Fibroblast of lung (primary cell): ENCODE measurements at places on chromosomes 4 and X.

- no peak for DNase-seq
These were observed 64.5 kb upstream of the H2AZ1 start for GRCh38 chr4:100014616-100015015.

- DNase-seq: no peak
These were observed 514.4 kb downstream of the RPA4 start for GRCh38 chrX:97398030-97398551.

- DNase-seq: peak; percentile 99
These were observed 45.1 kb downstream of the IGFBP7 start for GRCh38 chr4:57064811-57065711.

DNA sequence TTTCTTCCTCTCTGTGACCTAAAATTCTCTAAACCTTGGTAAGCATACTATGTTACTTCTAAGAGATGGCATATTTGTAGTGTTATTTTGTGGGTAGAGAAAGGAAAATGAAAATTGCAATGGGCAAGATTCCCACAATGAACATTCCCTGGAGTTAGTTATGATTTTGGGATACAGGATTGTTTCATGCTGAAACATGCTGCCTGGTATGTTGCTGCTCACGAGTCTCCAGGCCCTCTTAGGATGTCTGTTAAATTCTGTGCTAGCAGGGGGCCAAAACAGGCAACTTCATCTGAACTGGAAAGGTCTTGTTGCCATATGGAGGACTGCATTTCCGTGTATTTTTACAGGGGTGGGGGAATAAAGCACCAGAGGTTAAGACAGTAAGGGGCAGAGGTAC is 18.9 kb upstream of the MSMO1 start:
- DNase-seq: no peak

- no peak for DNase-seq
These were observed 178.7 kb downstream of the SH3KBP1 start for GRCh38 chrX:19708683-19709082.

GRCh38 chr4:175767150-175767549 is 44.9 kb downstream of the GPM6A start:
- no peak for DNase-seq

- no peak for DNase-seq
These were observed 79.1 kb downstream of the AMOT start for GRCh38 chrX:112761242-112762207.

- DNase-seq: peak; percentile 30
These were observed 118.4 kb upstream of the GPM6A start for GRCh38 chr4:175930471-175930870.

GRCh38 chr4:114677346-114677979 is 78.9 kb downstream of the UGT8 start:
- no peak for DNase-seq

GRCh38 chr4:48909697-48910096 is 3.1 kb upstream of the OCIAD2 start:
- peak; percentile 95 for DNase-seq

GRCh38 chrX:68650491-68650890 is 3.0 kb downstream of the STARD8 start:
- DNase-seq: no peak

- DNase-seq: peak; percentile 59
These were observed 28.4 kb downstream of the NPNT start for GRCh38 chr4:105923497-105924238.

DNA sequence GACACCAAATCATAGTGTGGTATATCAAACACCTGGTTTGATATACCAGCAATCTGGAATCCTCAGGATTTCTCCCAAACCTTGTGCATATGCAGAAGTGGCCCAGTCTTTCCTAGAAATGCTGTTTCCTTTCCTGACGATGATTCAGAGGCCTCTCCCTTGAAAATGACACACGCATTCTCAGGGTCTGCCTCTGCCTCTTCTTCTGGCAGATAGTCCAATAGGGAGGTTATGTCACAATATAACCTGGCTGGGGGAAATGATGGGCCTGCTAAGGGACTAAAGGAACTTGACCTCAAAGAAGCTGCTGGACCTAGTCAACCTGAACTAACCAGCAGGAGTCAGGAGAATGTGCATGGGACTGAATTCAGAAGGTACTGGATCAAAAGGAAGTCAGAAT is 435.2 kb downstream of the IDS start:
- DNase-seq: no peak

- DNase-seq: peak; percentile 81
These were observed 110.4 kb upstream of the EDNRA start for GRCh38 chr4:147370473-147370872.

- DNase-seq: no peak
These were observed 334.8 kb downstream of the TEX13C start for GRCh38 chrX:125654501-125654900.

DNA sequence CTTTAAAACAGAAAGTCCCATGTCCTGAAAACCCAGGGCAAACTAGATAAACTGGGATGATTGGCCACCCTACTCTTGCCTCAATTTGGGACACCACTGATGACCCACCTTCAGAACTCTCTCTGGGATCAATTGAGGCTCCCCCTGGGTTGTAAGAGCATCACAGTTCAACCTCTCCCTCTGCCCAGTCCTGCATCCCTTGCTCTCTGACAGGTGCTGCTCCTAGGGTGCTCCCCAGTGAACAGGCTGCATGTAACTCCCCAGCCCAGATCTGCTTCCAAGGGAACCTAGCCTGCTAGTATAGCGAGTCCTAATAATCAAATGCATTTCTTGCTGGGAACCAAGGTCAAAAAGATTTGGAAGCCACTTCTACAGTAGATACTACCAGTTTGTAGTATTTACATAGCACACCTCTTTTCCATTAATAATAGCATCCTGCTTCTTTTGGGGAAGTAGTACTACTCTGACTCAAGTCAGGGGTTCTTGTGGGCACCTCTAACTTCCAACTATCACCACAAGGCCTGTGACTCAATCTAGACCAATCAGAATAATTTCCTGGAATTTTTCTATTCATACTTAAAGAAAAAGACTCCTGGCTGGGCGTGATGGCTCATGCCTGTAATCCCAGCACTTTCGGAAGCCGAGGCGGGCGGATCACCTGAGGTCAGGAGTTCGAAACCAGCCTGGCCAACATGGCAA is 42.1 kb upstream of the SPINK2 start:
- DNase-seq: no peak

DNA sequence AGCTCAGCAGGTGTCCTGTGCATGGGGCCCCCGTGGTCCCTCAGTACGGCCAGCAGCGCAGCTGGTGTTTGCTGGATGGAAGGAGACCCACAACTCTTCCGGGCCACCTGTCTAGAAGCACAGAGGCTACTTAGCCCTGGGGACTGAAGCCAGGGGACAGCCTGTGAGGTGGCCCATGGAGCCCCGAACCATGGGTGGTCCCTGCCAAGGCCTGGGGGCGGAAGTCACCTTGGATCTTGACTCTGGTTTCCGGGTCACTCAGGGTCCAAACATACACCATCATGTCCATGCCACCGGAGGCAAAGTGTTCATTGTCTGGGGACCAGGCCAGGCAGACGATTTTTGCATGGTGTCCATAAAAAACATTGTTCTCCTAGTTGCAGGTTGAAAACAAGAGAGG is 39.5 kb downstream of the WDR1 start:
- DNase-seq: no peak

GRCh38 chr4:127362686-127363085 is 270.1 kb upstream of the INTU start:
- DNase-seq: no peak

- no peak for DNase-seq
These were observed 393.5 kb downstream of the KCNIP4 start for GRCh38 chr4:21555083-21555482.

- peak; percentile 62 for DNase-seq
These were observed 34.5 kb upstream of the RAB33B start for GRCh38 chr4:139419388-139419914.

DNA sequence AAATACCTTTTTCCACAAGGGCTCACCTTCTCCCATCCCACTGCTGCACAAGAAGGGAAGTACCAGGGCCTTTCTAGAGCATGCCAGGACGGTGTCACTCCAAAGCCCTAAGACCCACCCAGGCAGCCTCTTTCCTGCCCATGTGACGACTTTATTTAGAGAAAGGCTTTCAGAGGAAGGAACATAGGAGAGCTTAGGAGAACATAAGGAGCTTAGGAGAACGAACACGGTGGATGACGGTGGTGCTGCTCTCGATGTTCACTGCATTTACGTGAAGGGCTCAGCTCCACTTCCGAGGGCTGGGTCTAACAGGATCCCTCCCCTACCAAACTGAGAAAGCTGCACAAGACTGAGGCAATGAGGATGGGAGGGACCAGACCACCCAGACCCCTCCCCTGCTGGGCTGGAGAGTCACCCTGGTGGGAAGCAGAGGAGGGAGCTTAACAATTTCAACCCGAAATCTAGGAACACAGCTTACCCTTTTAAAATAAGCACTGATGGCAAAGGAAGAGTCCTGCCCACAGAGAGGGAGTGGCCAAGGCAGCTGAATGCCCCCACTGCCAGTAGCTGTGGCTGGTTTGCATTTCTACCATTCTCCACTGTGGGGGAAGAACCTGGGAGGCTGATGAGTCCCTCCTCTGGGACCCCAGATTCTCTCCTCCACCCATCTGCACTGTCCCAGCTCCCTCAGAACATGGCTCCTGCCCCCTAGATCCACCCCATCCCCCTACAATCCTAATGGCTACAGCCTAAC is 29.8 kb downstream of the ZFYVE28 start:
- peak; percentile 28 for DNase-seq

DNA sequence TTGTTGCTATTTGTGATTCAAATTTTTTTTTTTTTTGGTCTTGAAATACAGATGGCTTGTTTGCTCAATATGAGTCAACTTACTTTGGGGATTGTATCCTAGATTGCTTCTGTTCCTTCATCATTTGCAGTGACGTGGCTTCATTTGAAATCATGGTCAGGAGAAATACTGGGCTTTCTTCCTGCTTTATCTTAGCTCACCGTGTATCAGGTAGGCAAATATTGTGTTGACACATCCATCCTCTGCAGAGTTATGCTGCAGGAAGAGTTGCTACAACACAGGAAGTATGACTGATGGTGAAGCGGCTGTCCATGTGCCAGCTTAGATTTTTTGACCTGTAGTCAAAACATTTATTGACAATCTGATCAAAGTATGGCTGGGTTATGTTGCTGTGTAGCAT is 232.2 kb downstream of the C4orf33 start:
- no peak for DNase-seq

- DNase-seq: no peak
These were observed 53.6 kb downstream of the PABPC4L start for GRCh38 chr4:134147941-134148340.

DNA sequence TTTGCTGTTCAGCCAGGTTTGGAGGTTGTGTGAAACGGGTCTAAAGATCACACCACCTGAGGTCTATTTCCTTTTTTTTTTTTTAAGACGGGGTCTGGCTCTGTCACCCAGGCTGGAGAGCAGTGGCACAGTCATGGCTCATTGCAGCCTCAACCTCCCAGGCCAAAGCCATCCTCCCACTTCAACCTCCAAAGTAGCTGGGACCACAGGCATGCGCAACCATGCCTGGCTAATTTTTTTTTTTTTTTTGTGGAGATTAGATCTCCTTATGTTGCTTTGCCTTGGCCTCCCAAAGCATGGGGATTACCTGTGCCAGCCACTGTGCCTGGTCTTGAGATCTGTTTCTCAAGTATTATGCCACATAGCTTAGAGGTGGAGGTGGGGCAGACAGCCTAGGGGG is 49.2 kb upstream of the ELOVL6 start:
- no peak for DNase-seq

DNA sequence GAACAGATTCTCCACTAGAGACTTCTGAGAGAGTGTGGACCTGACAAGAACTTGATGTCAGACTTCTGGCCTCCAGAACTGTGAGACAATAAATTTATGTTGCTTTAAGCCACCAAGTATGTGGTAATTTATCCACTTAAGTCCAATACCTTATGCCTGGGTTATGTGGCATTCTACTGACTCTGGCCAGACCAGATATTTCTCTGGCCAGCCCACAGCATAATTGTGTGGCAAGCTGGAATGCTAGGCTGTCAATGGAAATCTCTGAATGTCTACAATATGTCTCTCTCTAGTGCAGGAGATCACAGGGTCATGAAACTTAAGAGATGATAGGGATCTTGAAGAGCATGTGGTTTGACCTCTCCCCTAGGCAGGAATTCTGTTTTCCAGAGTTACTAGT is 251.0 kb downstream of the ZNF674 start:
- DNase-seq: peak; percentile 82

DNA sequence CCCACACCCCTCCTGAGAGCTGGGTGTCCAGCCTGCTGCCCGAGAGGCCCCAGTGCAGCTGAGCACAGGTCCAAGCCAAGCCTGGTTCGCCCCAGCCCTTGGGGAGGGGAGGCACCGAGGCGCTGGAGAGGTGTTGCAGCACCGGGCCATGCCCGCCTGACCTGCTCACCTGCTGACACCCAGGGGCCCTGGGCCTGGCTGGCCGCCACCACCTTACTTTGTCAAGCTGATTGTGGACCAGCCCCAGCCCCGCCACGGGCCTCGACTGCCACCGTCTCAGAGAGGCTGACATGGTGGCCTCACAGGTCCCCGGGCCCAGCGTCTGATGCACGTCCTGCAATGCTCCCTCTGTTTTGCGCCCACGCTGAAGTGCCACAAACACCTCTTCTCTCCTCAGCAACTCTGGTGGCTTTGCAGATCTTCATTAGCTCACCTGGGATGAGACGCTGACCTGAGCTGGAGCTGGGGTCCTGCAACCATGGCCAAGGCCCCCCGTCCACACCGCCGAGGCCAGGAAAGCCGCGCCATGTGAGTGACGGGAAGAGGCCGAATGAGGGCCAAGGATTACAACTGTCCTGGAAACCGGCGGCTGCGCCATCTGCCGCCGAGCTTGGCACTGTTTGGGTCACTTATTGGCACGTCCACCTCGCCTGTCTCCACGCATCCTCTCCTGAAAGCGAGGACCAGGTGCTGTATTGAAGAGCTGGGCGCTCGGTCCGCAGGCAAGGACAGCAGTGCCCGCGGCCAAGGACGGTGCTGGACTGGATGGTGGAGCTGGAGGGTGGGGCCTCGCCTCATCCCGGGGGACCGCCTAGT is 7.6 kb downstream of the CPLX1 start:
- no peak for DNase-seq

- DNase-seq: peak; percentile 49
These were observed 626 bp downstream of the YTHDC1 start for GRCh38 chr4:68349279-68349648.

DNA sequence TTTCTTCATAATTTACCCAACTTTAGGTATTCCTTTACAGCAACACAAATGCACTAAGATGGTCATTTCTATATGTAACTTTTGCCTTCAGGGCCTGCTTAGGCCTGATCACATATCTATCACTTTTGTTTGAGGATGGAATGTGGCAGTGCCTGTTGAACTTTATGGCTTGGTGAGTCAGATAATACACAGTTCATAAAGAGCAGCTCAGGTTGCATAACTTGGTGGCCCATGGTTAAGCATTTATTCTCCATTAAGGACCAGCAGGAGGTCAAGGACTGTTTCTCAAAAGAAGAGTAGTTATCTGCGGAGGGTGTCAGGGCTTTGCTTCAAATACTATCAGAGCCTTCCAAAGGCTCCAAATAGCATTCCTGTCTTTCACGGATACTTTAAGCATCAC is 124.1 kb upstream of the PDHA2 start:
- no peak for DNase-seq

DNA sequence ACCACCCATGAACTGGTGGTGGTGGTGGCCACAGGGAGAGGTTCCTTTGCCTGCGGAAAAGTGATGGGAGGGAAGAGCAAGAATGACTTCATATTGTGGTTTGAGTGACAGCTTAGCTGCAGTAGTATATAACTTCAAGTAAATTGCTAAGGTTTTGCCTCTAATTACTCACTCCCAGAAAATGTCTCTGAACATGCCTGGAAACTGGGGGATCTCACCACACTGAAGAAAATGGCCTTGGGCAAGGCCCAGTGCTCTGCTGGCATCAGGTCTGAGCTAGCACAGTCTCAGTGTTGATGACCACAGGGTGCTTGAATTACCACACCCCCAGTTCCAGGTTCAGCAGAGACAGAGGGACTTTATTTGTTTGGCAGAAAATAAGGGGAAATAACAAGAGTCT is 2085.4 kb downstream of the ARAP2 start:
- peak; percentile 35 for DNase-seq
